ENCODE measurements at places on chromosomes 13 and 19.

DNA sequence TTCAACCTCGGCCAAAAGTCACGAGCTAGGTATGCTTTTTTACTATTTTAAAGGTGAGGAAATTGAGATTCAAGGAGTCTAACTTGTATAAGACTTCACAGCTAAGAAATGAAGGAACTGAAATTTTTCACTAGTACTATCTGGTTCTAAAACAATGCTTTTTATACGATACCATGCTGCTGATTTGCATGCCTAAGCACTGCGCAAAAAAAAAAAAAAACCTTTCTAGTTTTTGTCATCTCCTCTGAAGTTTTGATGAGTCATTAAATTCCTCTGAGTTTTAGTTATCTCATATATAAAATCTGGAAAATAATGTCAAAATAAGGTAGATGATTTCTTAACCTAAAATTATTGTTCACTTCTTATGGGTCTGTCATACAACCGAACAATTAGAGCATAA is 28.0 kb upstream of the UFM1 start:
- no peaks in the 10 kb centered on the region for H3K27me3 ChIP-seq
- H3K4me1 ChIP-seq: no peaks in the 10 kb centered on the region
- H3K36me3 ChIP-seq: no peaks in the 10 kb centered on the region
- no peak overlapping the region for H3K27ac ChIP-seq

DNA sequence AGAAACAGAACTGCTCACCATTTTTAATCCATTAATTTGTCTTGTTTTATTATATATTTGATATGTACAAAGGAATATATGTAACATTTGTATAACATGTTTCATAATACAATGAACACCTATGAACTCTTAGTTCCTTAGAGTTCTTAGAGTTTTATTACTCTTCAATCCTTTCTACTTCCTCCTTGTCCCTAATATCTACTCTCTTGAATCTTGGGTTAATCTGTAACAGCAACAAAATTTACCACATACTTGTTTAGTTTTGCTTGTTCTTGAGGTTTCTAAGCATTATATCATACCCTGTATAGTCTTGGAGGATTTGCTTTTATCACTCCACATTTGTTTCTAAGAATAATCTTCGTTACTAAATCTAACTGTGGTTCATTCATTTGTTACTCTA is 151.4 kb downstream of the PDS5B start:
- H3K27ac ChIP-seq: peak overlapping the region; percentile 89
- peak overlapping the region; percentile 64 for H3K4me3 ChIP-seq
- no peaks in the 10 kb centered on the region for H3K27me3 ChIP-seq

DNA sequence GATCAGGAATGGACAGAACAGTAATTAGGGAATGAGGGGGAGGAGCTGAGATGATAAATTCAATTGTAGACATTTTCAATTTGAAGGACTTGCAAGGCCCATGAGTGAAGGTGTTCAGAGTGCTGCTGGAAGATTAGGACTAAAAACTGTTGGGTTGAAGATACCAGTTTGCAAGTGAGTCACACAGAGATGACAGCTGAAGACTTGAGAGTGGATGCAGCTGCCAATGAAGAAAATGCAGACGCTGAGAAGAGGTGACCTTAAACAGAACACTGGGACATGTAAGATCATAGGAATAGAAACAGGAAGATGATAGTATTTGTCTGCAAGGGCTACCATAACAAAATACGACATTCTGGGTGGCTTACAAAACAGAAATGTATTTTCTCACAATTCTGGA is 1716.5 kb upstream of the SLC10A2 start:
- no peak overlapping the region for H3K27ac ChIP-seq

DNA sequence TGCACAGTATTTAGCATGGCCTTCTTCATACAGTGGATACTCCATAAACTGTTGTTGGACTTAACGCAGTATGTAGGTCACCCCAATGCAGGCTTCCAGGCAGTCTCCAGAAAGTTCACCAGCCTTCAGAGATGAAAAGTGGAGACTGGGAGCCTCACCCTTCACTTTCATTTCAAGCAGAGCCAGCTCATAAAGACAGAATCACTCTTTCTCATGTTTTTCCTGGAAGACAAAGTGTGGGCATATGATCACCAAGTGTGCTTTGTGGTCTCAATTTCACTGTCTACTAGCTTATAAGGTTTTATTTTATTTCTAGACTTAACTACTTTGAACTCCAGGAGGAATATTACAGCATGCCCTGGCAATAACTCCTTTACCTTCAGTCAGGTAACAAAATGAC is 26.3 kb upstream of the TNFSF11 start:
- H3K36me3 ChIP-seq: no peaks in the 10 kb centered on the region
- no peak overlapping the region for H3K4me3 ChIP-seq
- no peak for DNase-seq

GRCh38 chr13:91664039-91664438 is 265.6 kb downstream of the GPC5 start:
- no peaks in the 10 kb centered on the region for H3K4me1 ChIP-seq
- DNase-seq: no peak
- no peaks in the 10 kb centered on the region for H3K27me3 ChIP-seq
- H3K4me3 ChIP-seq: no peak overlapping the region
- no peak overlapping the region for H3K27ac ChIP-seq
